ENCODE measurements at places on chromosomes 2 and 18.

GRCh38 chr2:173652311-173652710 is 297.6 kb downstream of the CDCA7 start:
- DNase-seq: no peak

GRCh38 chr2:61885896-61886603 is 2.4 kb downstream of the CCT4 start:
- DNase-seq: no peak

DNA sequence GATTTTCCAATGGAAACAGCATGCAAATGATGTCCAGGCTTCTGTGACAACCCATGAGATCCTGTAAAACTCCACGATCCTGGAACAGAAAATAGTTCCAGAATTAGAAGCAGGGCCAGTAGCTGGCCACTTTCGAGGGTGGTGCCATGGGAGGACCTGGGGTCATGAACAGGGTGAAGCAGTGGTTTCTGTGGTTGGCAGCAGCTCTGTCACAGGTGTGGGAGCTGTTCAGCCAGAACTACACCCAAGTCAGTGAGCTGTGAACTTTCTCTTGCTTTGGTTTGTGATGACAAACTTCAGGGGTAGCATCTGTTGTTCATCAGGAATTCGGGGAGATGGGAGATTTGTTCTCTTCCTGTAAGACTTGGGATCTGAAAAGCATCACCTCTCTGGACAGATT is 314.4 kb upstream of the NT5C1B start:
- DNase-seq: no peak

GRCh38 chr2:45964906-45965305 is 313.4 kb downstream of the PRKCE start:
- no peak for DNase-seq

DNA sequence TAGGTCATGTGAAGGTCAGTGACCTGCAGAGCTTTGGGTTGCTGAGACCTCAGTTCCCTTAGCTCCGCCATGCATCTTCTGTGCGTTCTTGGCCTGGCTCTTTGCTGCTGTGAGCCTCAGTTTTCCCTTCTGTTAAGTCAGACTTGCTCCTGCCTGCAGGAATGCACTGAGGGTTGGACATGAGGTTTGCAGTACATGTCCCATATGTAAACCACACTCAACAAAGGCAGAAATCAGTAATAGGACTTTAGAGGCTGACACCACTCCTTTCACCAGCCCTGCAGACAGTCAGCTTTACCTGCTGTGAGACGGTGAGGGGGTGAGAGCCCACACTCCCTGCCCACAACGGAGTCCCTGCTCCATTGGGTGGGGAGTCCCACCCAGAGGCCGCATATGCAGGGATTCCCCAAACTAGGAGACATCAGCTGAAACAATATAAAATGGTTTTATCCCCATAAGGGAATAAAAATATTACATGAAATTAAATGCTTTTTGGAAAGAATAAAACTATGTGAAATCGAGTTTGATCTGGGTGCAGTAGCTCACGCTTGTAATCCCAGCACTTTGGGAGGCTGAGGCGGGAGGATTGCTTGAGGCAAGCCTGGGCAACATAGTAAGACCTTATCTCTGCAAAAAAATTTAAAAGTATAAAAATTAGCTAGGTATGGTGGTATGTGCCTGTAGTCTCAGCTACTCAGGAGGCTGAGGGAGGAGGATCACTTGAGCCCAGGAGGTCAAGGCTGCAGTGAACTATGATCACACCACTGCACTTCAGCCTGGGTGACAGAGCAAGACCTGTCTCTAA is 55.1 kb downstream of the MYO7B start:
- no peak for DNase-seq

GRCh38 chr2:67955748-67956603 is 106.8 kb downstream of the C1D start:
- no peak for DNase-seq

GRCh38 chr2:65940856-65941255 is 494.1 kb upstream of the MEIS1 start:
- no peak for DNase-seq

DNA sequence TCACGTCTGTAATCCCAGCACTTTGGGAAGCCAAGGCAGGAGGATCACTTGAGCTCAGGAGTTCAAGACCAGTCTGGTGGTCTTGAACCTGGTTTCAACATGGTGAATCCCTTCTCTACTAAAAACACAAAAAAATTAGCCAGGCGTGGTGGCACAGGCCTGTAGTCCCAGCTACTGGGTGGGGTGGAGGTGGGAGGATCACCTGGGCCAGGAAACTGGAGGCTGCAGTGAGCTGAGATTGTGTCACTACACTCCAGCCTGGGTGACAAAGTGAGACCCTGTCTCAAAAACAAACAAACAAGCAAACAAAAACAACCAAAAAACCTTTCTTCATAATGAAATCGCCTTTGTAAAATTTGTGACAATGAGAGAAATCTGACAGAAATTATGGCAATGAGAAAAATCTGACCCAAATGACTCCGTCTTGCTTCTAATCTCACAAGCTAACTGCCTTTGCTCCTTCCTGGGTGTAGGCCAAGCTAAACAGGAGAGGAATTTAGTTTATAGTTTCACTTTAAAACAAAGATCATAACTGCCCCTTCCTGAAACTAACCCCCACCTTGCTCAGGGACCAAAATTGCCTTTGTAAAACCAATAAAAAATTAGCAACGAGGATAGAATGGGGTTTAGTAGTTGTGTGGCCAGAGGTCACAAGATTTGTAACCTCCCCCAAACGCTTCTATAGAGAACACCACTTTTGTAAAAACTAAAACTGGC is 60.7 kb upstream of the KIF5C start:
- no peak for DNase-seq

GRCh38 chr2:38514603-38515154 is 88.0 kb downstream of the HNRNPLL start:
- DNase-seq: no peak

DNA sequence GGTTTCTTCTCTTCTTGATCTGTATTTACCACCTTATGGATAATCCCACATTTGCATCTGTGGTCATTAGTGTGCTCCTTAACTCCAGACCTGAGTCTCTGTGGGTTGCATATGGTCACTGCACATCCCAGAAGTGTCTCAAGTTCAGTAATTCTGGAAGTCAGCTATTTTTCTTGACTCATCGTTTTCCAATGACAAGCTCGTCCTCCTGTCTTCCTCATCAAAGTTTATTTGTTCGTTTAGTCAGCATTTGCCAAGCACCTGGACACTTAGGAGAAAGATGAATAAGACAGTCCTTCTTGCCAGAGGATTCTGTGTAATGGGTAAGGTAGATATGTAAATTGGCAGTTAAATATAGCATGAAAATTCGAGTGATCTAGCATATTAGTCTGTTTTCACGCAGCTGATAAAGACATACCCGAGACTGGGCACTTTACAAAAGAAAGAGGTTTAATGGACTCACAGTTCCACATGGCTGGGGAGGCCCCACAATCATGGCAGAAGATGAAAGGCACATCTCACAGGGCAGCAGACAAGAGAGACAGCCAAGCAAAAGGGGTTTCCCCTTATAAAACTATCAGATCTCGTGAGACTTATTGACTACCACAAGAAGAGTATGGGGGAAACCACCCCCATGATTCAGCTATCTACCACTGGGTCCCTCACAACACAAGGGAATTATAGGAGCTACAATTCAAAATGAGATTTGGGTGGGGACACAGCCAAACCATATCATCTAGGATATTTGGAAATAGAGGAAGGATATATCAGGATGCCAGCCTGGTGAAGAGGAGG is 19.4 kb downstream of the FASTKD2 start:
- no peak for DNase-seq

GRCh38 chr2:133888107-133888506 is 319.8 kb upstream of the NCKAP5 start:
- DNase-seq: no peak

GRCh38 chr2:126963390-126963789 is 64.7 kb downstream of the TEX51 start:
- no peak for DNase-seq

DNA sequence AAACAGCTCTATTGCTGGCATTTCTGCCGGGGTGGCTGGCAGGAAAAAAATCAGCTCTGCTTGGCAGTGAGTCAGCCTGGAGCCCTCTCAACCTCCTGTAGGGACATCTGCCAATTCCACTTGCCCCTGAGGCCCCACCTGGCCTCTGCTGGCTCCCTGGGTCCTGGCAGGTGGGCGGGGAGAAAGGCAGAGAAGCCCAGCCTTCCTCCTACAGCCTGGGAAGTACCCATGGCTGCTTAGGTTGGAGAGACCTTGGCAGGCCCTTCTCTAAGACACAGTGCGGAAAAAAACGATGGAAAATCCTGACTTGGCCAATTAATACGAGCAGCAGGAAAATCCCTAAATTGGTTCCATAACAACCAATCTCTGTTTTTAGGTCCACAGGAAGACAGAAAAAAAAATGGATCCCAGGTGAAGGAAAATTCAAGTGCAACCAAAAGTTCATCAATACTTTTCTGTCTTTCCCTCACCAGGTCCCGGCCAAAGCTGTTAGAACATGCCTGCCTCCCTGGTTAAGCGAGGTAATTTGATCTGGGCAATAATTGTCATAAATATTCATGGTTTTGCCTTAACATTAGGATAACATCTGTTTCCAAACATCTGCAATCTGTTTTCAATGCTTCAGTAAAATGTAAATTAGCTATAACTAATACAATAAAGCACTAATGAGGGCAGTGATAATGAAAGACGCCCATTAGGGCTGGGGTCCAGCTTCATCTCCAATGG is 245.9 kb downstream of the TFCP2L1 start:
- DNase-seq: no peak

GRCh38 chr2:74831693-74832530 is 2.0 kb upstream of the HK2 start:
- DNase-seq: no peak

DNA sequence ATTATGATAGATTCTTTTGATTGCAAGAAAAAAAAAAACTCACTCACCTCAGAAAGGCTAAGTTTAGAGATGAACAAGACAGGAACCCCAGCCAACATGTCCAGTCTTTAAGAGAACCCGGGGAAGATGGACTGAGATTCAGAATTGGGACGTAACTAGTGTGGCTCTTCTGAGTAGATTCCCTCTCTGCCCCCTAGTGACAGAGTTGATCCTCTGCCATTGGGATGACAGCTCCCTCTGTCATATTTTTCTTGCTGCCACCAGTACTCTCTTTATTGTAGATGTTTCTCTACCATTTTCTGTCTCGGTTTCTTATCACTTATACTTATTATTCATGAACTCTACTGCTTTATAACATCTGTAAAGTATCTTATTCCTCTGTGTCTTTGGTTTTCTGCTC is 77.7 kb downstream of the GULP1 start:
- no peak for DNase-seq

GRCh38 chr2:74847070-74847858 is 13.3 kb downstream of the HK2 start:
- no peak for DNase-seq

DNA sequence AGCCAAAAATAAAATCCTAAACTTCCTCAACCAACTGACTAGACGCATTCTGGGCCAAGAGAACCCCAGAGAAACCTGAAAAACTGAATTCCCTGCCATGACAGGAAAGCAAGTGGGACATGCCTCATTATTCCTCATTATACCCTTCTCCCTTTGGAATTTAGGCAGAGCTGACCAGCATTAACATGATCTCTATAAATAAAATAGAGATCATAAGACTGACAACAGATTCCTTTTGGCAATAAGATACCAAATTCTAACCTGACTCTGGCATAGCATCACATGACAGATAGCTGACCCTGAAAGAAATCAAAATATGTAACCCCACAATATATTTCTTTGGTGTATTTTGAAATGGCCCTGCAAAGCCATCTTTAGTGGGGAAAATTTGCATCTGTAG is 277.8 kb upstream of the SLC14A2 start:
- DNase-seq: no peak

- no peak for DNase-seq
These were observed 5.8 kb upstream of the PEX13 start for GRCh38 chr2:61011678-61012077.

DNA sequence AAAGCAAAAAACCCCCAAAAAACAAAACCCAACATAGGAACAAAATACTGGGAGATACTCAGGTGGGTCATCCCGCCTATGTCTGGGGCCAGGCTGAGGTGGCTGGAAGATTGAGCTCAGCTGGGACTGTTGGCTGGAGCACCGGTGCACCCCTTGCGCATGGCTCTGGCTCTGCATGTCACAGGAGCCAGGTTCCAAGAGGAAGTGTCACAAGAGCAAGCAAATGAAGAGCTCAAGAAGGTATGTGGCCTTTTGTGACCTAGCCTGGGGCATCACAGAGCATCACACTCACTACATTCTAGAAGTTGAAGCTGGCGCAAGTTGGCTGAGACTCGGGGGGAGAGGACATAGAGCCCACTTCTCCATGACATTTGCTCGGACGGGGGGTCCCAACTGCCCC is 40.6 kb downstream of the PDCL3 start:
- no peak for DNase-seq

DNA sequence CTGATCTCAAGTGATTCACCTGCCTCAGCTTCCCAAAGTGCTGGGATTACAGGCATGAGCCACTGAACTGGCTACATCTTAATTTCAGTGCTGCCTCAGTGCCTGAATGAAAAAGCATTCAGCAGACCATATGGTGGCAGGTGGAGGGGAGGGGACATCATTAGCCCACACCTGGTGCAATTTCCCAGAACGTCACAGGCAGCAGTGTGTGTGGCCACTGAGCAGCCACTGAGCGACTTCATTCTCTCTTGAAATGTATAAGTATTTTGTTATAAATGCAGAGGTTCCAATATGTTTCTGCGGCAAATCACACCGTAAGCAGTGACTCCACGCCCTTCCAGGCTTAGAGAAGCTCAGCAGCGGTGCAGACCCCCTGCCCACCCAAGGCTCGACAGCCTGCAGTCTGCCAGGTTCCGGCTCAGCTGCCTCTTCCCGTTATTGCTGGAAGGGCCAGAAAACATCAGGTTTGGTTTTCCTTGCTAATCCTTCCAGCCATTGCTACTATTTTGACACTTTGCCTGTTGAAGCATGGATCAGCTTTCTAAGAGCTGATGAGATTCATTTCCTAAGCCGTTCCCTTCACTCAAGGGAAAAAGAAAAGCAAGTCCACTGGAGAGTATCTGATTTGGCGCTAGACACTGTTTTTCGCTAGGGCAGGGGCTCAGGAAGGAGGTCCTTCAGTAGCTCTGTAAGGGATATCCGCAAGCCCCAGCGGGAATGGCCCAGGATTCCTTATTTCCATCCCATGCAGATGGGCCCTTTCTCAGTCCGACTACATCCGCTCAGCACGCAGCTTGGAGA is 250.7 kb downstream of the VAPA start:
- no peak for DNase-seq

GRCh38 chr2:122100346-122100745 is 344.9 kb downstream of the TSN start:
- DNase-seq: no peak

- DNase-seq: peak; percentile 74
These were observed 138.3 kb upstream of the ID2 start for GRCh38 chr2:8543383-8544170.

GRCh38 chr2:139773720-139774277 is 993.6 kb upstream of the NXPH2 start:
- no peak for DNase-seq

DNA sequence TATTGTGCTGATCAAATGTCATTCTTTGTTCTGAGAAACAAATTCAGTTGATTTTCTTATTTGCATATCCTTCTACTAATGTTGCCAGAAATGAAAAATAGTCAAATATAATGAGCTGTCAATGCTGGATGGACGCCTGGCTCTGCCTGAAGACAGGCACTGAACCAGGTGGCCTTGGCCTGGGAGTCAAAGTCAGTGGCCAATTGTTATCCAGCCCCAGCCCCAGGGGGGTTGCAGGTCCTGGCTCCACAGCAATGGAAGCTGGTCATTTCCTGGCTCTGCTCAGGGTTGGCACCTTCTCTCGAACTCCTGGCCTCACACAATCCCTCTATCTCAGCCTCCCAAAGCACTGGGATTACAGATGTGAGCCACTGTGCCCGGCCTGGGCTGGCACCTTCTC is 176.8 kb upstream of the GLI2 start:
- no peak for DNase-seq
